Posterior vena cava (tissue), 2 donors: ENCODE measurements at places on chromosomes 5 and 9. TPM values are rescaled to one million over a fixed set of nuclear protein-coding genes. Genes with fewer than 3 reads are reported as not detected.

The CMYA5 gene
- total RNA-seq, result 3.5 TPM

The GFI1B gene
- not detected for total RNA-seq

DNA sequence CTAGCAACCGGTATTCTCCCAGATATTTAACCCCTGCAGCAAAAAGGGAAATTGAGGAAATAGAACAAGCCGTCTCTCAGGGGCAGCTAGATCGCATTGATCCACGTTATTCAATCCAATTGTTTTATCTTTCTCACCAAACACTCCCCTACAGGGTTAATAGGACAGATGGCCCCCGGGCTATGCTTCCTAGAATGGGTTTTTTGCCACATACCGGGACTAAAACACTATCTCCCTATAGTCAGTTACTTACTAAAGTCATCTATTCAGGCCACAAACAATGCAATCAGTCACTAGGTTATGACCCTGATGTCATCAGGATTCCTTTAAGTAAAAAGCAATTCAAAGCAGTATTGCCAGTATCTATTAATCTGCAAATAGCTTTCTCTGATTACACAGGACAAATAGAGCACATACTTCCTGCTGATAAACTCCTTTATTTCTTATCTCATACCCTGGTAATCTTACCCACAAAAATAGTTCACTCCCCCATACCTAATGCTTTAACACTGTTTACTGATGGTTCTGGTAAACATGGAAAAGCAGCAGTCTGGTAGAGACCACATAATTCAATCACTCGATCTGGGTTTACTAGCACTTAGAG is 159.0 kb downstream of the CPLANE1 start:
- DNase-seq, result no peak

DNA sequence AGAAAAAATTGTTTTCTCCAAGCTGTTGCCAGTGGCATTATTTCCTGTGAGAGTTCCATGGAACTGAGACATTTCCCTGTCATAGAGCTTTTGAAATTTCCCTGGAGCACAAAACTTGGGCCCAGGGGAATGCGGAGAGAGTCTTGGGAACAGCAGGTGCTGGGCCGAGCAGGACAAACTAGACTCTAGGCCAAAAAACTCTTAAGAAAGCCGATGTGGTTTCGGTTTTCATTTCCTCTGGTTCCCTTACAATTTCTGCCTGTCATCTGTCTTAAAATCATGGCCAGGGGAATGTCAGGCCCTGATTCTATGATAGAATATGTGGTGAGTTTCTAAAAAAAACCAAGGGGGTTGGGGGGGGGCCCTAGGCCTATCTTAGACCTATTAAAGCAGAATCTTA is 4.6 kb downstream of the SLC35A4 start:
- DNase-seq, result peak; percentile 64

- no peak for DNase-seq
Measured at GRCh38 chr9:113155911-113156588, 5.2 kb downstream of the SLC31A2 start.

GRCh38 chr9:114261026-114261425 is 61.9 kb upstream of the ORM1 start:
- no peak for DNase-seq
